ENCODE measurements at places on chromosomes 16 and 17.

- no peak for DNase-seq
Observed at GRCh38 chr16:56675685-56676210, 6.1 kb downstream of the MT1H start.

GRCh38 chr16:58655215-58655596 is 25.6 kb upstream of the CNOT1 start:
- DNase-seq: no peak

DNA sequence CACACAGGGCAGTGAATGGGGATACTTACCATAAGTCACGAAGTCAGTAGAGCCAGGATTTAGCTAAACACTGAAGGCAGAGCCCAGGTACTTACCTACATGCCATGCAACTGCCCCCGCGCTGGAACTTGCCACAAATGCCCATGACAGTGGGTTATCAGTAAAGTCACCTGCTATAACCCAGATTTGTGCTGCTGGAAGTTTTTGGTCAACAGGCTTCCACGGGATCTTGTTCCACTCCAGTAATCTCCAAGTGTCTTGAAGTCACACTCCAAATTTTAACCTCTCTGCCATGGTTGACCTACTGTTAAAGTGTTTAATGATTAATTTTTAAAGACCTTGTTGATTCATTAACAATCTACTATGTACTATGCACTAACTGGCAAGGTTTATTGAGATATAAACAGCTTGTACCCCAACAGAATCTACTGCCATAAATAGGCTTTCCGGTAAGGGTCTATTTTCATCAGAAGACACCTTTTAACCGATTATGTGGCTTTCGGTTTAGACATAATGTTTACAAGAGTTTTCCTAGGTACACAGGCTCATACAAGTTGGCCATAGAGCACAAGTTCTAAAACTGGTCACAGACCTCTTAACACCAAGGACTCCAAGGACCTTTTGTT is 6.3 kb upstream of the SLC5A11 start:
- DNase-seq: no peak

GRCh38 chr16:66265556-66266141 is 100.8 kb upstream of the CDH5 start:
- DNase-seq: no peak
